ENCODE measurements at places on chromosomes 7 and 10.

DNA sequence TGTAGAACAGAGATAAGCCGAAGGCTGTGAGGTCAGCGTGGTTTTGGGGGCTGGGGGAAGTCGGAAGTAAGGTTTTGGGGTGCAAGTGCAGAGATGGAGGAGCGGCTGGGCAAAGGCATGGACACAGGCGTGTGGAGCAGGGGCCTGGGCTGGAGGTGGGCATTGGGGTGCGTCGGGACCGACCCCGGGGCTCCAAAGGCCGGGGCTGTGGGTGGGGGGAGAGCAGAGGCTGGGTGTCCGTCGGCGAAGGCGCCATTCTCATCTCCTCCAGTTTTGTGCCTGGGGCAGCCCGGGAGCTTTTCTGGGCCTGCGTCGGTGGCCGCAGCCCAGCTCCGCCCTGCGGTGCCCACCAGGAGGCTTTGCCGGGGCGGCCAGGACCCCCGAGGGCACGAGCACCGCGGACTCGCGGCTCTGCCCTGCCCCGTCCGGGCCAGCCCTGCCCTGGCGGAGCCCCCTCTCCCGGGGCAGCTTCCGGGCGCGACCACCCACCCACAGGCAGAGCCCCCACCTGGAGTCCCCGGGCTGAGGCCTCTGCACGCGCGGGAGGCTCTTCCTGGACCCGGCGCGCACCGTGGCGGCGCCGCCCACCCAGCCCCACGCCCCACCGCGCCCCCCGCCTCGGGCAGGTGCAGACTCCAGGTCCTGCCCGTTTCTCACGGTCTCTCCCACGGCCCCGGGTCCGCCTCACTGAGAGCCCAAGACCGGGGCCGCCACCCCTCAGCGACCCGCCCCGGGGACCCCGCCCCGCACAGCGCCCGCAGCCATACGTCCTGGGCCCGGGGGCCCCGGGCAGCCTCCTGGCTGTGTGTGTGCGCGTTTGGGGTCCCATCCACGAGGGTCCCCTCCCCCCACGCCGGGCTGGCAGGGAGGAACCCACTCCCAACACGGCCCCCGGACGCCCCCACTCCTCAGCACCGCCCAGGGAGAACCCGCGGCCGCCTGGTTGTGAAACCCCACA lies 7.7 kb upstream of the SCART1 start:
- no peak for DNase-seq

DNA sequence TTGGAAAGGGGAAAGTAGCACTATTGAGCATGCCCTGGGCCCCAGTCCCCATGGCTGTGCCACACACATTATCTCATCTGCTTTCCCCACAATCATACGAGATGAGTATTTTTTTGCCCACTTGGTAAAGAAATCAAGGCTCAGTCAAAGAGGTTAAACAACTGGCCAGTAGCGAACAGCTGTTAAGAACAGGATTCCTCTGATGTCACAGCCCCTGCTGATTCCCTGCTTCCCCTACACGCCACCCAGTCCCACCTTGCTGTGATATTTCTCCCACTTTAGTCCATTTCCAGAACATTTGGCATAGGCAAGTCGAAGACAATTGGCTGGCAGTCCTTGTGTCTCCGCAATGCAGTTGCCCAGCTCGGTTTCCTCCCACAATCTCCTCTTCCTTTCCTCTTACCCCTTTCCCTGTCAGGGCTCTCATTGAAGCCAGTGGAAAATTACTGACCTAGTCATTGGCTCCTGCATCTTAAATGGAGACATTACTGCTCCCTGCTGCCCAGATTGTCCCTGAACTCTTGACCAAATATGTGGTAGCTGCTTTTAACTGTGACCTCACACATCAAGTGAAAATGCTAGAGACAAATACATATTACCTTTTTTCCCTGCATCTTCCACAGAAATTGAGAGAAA lies 56.5 kb upstream of the EEPD1 start:
- DNase-seq, result no peak

DNA sequence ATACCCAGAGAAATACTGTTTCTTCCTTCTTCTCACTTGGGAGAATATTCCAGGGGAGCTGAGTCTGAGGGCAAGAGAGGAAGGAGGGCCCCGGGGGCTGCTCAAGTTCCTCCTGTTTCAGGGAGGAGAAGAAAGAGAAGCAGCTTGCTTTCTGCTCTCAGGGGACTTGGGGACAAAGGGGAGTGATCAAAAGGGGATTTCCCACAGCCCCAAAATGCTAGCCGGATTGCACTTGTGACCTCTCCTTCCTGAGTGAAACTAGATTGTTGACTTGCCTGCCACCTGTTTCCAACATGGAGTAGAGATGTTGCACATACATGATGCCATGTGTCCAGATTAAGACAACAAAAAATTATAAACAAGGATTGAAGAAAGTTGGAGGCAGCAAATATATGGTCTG lies 28.7 kb upstream of the PDCD4 start:
- no peak for DNase-seq

- no peak for DNase-seq
Observed at GRCh38 chr10:29636178-29636577, 1.4 kb upstream of the SVIL start.

DNA sequence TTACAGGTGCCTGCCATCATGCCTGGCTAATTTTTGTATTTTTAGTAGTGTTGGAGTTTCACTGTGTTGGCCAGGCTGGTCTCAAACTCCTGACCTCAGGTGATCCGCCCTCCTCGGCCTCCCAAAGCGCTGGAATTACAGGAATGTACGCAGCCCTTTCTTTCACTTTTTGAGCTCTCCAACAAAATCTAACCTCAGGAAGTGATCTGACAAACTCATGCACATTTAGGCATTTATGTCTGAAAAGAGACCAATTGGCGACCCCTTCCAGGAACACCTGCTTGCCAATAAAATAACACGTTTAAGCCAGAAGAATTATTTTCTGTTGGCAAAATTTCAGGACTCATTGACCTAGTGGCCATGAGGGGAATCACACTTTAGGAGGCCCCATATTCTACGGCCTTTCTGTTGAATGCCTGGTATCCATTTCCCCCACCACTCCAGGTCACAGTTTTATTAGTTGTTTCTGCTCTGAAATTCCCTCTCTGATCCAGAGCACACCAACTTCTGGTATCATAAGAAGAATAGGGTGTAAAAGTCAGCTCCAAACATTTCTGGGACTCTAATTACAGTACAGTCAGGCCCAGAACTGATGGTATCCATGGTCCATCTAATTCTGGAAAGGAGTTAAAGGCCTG lies 65.8 kb upstream of the FRMD4A start:
- no peak for DNase-seq

GRCh38 chr7:16359216-16359615 lies 62.1 kb downstream of the CRPPA start:
- no peak for DNase-seq

DNA sequence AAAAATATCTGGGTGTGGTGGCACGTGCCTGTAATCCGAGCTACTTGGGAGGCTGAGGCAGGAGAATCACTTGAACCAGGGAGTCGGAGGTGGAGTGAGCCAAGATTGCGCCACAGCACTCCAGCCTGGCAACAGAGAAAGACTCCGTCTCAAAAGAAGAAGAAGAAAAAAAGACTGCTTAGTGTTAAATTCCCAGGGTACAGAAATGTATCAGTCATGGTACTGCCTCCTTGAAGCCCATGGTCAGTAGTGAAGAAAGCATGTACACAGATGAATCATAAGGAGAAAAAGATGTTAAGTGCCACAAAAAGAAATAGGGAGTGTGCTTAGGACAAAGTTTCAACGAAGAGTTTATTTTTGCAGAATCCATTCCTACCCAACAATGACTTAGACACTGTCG lies 62.5 kb upstream of the KMT2E start:
- no peak for DNase-seq

DNA sequence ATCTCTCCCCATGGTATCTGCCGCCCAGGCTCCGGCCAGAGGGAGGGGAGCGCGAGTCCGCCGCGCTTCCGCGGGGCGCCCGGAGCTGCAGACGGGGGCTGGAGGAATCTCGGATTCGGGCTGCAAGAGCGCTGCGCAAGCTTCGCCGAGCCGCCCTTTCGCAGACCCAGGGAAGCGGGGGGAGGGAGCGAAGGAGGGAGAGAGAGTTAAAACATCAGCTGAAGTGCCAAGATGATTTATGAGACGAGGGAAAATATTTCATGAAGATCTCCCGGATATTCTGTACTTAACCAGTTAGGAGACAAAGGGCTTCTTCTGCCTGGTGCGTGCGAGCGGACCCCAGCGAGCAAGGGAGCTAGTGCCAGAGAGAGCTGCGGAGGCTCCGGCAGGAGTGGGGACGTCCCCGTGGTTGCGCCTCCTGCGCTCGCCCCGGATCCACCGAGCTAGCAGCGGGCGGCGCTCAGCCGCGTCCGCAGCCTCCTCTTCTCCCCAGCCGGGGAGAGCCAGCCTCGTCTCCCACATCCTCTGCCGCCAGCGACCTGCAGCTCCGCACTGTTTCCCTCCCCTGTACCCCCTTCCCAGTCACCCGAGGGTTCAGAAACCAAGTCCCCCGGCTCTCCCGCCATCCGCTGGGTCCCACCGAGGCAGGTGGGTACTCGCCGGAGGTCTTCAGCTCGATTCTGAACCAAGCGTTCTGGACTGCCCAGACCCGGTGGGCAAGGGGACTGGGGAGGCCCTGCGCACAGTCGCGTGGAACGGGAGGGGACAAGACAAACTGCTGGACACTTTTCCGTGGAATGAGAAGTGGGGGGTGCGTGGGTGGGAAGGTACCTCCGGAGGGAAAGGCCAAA lies 1.0 kb upstream of the PAX2 start:
- DNase-seq, result no peak

- DNase-seq, result no peak
Observed at GRCh38 chr7:88147949-88148348, 71.9 kb downstream of the SRI start.

DNA sequence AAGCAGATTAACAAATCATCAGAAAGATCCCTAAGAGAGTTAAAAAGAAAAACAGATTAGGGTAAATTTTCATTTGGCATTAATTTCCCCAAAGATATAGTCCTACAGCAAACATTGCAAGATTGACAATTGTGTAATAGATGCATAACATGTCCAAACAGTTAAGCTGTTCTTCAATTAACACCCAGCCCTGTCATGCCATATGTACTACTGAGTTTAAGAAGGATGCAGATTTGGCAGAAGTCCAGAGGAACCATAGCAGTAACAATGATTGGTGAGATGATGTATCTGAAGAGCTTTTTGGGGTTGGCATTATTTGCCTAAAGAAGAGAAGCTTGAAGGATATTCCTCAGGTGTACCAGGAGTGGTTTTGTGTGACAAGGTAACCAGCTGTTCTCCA lies 287.6 kb downstream of the LRMDA start:
- no peak for DNase-seq

- no peak for DNase-seq
Observed at GRCh38 chr7:101677391-101677790, 48.3 kb upstream of the MYL10 start.

GRCh38 chr10:75649466-75649865 lies 218.0 kb downstream of the LRMDA start:
- DNase-seq, result no peak

GRCh38 chr7:134660242-134660785 lies 13.7 kb downstream of the BPGM start:
- DNase-seq, result no peak
